ENCODE measurements at places on chromosomes 12 and 14.

- no peak for DNase-seq
Observed at GRCh38 chr14:100788517-100788916, 37.4 kb upstream of the MEG3 start.

- no peak for DNase-seq
Observed at GRCh38 chr12:131074221-131075083, 120.7 kb downstream of the ADGRD1 start.

GRCh38 chr12:49825971-49826421 is 2.2 kb downstream of the NCKAP5L start:
- DNase-seq = no peak

GRCh38 chr14:96050482-96050881 is 11.3 kb downstream of the C14orf132 start:
- DNase-seq = no peak

DNA sequence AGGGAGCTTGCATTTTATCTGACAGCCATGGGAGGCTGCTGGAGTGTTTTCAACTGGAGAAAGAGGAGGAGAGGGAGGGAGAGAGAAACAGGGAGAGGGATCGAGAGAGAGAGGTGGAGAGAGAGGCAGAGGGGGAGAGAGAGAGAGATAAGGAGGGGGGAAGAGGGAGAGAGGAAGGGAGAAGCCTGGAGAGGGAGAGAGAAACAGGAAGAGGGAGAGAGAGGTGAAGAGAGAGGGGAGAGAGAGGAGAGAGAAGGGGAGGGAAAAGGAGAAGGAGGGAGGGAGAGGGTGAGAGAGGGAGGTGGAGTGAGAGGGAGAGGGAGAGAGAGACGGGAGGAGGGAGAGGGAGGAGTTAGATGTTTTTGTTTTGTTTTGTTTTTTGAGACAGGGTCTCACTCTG is 45.6 kb downstream of the DNAH10 start:
- DNase-seq = no peak

DNA sequence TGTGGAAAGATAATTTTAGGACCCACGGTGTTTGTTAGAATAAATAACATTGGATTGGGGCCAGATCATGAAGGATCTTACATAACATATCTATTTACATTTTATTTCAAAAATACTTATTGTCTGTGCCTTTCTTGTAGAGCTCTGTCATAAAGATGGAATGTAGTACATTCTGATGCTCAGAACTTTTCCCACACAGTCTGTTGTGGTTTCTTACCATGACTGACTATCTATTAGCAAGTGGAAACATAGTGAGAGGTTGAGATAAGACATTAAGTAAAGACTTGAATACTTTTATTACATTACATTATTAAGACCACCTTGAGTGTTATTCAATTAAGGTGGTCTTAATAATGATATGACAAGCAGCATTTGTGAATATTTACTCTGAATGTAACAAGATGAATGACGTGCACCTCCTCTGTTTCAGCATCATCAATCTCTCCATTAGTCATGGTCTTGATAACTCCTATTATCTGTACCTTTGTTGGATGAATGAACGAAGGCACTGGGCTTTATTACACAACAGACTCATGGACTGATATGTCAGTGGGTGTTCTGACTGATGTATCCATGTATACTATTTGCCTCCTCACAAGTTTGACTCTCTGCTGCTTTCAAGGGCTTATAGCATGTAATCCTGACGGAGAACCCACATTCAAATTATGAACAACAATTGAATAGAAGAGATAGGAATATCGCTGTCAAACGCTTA is 883.0 kb upstream of the FLRT2 start:
- no peak for DNase-seq

DNA sequence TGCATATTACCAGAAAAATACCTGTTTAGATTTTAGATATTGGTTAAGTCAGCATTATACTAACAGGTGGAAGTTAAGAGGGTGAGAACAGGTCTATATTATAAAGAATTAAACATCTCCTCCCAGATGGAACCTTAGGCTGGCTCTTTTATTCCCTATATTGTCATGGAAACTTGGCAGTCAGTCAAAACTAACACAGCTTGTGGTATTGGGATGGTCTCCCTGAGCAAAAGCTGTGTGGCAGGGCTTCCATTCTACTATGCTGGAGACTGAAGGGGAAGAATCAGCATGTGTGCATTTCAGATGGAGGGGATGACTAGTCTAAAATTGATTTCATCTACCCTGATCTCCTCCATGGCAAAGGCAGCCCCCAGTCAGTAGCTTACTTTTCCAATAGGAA is 66.7 kb downstream of the SMOC1 start:
- DNase-seq = peak; percentile 92

DNA sequence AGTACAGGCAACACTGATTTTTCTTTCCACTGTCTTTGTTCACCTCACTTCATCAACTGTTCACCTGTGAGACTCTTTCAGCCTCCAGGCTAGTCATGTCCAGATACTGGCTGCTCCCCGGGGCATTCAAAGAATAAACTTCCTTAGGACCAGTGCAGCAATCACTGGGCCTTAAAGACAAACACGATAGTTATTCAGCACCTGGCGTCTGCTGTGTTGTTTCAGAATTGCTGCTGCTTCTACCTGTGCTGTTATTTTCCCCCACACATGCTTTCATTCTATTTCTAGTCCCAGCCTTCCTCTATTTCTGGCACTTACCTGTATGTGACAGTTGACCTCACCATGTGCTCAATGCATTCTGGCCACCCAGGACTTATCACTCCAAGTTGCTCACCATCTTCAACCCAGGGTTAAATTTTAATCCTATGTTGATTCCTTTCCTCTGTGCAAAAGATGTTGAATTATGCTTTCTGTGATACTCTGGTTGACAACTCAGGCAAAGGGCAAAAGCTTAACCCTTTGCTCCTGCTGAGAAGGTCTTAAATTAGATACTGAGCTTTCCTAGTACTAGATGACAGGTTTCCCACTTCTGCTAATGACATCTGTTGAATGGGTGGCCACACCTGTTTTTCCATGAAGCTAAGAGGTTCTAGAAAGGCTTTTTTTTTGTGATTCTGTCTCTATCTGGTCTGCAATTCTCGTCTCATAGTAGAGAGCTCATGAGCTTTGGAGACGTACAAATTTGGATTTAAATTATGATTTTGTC is 41.4 kb downstream of the PTPRQ start:
- peak; percentile 14 for DNase-seq

DNA sequence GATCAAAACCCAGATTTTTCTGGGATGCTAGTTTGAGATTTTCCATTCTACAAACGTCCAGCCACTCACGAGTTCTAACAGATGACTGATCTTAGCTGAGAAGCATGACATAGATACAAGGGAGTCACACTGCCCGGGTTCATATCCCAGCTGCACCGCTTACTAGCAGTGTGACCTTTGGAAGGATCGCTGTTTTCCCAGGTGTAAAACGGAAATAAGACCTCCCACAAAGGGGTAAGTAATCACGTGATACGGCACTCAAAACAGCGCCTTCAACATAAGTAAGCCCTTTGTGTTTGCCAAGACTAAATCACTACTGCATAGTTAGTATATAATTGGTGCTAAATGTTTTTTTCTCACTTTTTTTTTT is 624 bp upstream of the PWP1 start:
- DNase-seq = peak; percentile 46

GRCh38 chr12:7555752-7556151 is 52.2 kb upstream of the CD163 start:
- no peak for DNase-seq

DNA sequence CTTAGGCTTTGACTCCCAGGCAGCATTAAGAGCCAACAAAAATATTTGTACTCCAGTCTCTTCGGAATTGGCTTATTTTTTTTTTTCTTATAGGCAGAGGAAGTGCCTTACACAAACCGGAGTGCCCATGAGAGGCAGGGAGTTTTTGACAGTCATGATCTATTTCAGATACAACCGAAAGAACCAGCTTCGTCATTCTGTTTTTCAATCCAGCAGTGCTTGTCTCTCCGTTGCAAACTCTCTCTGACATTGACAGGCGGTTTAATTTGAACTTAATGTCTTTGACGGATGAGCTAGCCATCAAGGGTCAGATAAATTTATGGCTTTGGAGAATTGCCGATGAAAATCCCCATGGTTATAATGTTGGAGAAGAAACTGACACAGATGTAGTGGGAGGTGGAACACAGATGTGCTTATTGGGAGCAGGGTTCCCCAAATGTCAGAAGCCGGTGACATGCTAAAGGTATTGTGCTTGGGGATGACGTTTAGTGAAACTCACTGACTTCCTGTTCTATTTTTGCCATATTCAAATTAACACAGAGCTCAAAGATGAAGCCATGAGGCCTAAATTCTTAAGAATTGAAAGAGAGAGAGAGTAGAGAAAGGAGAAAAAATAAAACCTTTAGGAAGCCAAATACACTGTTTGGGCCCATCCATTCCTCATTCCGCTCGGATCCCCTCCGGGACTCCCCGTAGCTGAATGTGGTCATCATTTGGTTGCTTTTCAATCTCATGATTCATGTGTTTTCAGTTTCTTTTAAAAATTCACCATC is 59.7 kb downstream of the PLXNC1 start:
- no peak for DNase-seq

Measured in COR-L47 (cell line).